ENCODE measurements at places on chromosomes 16 and 17.

DNA sequence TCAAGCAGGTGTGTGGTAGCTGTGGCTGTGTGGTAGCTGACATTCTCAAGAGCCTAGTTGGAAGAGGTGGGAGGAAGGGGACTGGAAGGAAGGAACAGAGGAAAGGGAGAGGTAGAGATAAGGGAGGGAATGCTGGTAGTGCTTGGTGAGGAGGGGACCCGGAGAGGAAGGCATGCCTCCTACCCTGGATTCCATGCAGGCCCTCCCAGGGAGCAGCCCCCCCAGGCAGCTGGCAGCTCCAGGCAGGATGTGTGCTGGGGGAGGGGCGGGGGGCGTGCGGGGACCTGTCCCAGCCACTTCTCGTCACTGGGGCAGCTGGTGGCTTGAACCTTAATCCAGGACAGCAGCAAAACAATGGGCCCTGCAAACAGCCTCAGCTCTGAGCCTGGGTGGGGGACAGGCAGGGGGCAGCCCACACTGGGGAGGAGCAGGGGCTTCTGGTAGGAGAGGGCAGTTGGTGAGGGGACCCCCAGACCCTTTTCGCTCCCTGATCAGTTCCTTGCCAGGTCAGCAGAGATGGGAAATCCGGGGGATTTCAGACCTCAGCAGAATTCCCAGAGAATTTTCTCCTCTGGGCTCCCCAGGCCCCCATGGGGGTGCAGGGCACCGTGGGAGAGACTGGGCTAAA is 27.1 kb downstream of the ARHGAP23 start:
- no peak for DNase-seq

GRCh38 chr17:2631211-2631610 is 37.8 kb downstream of the PAFAH1B1 start:
- DNase-seq, result no peak

DNA sequence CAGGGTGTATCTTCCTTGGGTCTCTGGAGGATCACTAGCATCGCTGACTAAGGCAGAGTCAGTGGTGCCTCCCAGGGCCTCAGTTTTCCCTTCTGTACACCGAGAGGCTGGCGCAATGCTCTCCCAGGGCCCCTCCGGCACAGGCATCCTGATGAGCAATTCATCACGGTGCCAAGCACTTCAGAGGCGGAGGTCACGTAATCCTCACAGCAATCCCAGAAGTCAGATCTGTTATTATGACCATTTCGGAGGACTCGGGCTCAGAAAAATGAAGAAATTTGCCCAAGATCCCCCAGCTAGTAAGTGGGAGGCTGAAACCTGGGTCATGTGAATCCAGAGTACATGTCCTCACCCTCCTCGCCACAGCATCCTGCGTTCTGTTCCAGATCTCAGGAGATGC is 46.5 kb downstream of the AIPL1 start:
- no peak for DNase-seq

DNA sequence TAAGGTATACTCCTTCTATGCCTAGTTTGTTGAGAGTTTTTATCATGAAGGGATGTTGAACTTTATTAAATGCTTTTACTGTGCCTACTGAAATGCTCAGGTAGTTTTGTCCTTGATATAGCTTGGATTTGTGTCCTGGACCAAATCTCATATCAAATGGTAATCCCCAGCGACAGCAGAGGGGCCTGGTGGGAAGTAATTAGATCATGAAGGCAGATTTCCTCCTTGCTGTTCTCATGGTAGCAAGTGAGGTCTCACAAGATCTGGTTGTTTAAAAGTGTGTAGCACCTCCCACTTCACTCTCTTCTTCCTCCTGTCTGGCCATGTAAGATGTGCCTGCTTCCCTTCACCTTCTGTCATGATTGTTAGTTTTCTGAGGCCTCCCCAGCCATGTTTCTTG is 78.2 kb downstream of the KIF2B start:
- no peak for DNase-seq

DNA sequence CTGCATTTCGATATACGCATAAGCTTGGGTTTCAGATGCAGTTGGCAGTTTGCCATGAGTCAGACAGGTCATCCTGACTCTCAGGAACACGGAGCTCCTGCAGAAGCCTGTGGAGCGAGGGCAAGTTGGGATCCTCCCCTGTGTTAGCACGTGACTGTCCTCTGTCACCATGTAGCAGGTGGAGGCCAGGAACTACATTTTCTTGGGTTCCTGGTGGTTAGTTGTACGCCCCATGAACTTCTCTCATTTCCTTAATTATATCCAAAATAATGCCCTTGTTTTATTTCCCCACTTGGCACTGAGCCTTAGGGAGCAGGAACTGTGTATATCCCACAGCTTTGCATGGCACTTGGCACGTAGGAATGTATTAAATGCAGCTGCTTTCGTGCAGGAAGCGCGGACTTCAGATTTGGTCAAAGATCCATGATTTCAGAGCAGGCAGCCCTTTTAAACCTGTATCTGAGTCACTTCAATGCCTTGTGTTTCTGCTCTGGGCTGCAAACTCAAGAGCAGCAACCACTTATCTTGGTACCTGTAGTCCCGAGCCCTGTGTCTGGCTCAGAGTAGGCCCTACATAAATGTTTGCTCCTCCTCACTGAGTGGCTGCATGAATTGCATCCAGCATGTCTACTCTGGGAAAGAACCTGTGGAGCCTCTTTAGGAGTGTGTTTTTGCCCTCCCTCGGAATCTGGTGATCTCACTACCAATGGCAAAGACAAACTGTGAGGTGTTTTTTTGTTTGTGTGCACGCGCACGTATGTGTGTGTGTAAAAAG is 428.4 kb downstream of the MAF start:
- no peak for DNase-seq

GRCh38 chr16:67892899-67893742 is at the start of gene PSKH1:
PSKH1 (plus strand) TSS chr16:67893254; CDS start chr16:67908750, 15,496 bp downstream.
- DNase-seq, result peak; percentile 93

DNA sequence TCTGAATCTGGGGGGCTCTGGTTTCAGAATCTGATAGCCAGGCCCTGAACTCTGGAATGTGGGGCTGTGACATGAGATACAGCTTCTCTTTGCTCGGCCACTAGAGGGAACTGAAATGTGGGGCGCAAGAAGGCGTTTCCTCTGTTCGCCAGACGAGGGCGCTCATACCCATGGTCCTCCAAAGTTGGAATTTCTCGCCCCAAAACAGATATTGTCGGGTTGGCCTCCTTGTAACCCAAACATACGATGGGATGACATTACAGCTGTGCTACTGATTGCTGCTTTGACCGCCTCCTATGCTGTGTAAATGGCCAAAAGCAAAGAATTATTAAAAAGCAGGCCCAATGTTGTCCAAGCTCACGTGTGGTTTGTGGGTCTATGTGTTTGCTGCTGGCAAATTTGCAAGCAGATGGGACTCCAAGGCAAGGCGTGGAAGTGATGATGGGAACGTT is 13.1 kb upstream of the MSI2 start:
- DNase-seq, result peak; percentile 53

- no peak for DNase-seq
These were observed 101.6 kb downstream of the CYTH1 start for GRCh38 chr17:78680436-78680835.

GRCh38 chr17:73592079-73592415 is 52.2 kb downstream of the SDK2 start:
- no peak for DNase-seq

- DNase-seq, result no peak
These were observed 12.1 kb upstream of the CBX8 start for GRCh38 chr17:79808763-79809529.

DNA sequence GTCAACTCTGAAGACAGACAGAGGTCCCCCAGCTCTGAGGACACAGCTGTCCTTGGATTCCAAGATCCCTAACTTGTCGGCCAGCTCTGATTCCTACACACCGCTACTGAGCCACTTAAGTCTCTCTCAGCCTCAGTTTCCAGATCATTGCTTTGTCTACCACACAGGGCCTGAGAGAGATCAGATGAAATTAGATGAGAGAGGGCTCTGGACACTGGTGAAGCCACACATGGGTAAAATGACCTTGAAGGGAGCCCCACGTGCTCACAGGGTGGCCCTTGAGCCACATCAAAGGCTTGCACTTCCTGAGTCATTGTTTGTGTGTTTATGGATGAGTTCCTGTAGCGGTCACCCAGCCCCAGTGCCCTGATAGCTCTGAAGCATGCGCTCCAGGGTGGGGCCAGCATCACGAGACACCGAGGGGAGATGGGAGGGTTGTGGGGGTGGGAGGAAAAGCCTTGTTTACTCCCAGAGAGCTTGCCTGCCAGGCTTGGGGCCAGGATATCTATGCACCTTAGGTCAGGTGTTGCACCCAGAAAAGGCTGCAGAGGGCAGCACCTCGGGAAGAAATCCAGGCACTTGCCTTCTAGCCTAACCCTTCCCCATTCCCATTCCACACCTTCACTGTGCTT is 32.7 kb upstream of the SLC6A2 start:
- DNase-seq, result no peak

- no peak for DNase-seq
These were observed 12.1 kb upstream of the CCL8 start for GRCh38 chr17:34307110-34307509.

GRCh38 chr17:76122431-76123190 is 18.4 kb downstream of the FOXJ1 start:
- DNase-seq, result no peak

DNA sequence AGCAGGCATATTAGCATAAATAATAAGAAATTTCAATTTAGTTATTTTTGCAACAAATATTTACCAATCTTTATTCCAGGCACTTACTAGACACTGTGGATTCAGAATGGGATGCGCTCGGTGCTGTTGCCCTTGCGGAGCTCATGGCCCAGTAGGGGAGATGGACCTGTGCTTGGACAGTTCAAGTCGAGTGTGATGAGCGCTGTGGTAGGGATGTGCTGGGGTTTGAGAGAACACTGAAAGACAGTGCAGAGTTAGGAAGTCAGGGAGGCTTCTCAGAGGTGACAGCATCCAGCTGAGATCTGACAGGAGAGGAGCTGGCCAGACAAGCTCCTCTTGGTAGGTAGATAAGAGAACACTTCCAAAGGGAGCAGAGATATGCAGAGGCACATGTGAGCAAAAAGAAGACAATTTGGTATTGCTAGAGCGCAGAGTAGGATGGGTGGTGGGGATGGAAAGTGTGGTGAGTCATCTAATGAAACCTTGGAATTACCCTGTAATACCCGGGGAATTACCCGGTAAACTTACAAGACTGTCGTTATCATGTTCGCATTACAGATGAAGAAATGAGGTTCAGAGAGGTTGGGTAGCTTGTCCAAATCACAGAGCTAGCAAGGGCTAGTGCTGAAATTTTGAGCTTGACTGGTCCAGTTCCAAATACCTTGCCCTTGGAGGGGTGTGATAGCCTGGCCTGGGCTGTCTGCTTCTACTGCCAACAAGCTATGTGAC is 298.1 kb upstream of the N4BP1 start:
- DNase-seq, result no peak

GRCh38 chr16:82638095-82638798 is 11.5 kb downstream of the CDH13 start:
- DNase-seq, result no peak

GRCh38 chr17:59416184-59416583 is 84.7 kb downstream of the YPEL2 start:
- no peak for DNase-seq

DNA sequence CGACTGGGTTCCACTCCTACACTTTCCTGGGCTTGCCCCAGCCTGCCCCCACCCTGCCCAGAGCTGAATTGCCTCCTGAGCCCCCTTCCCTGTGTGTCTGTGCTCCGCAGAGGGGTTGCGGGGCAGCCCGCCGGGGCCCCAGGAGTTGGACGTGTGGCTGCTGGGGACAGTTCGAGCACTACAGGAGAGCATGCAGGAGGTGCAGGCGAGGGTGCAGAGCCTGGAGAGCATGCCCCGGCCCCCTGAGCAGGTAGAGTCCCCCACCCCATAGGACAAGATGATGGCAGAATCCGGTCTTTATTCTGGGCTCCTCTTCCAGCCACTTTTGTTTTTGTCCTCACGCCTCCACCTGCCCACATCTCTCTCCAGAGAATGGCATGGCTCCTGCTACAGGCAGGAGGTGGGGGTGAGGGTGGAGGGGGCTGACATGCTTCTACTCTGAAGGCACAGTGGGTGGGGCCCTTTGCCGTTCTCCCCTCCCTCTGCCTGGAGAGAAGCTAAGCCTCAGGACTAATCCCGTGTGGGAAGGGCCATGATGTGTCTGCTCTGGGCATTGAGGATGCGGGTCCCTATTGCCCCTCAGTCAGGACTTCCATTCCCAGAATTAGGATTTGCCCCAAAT is 3.5 kb downstream of the ACBD4 start:
- no peak for DNase-seq

GRCh38 chr16:30395155-30395991 is at the start of gene ZNF48:
ZNF48 (plus strand) TSS chr16:30395420; CDS start chr16:30395795, 375 bp downstream.
- peak; percentile 84 for DNase-seq

DNA sequence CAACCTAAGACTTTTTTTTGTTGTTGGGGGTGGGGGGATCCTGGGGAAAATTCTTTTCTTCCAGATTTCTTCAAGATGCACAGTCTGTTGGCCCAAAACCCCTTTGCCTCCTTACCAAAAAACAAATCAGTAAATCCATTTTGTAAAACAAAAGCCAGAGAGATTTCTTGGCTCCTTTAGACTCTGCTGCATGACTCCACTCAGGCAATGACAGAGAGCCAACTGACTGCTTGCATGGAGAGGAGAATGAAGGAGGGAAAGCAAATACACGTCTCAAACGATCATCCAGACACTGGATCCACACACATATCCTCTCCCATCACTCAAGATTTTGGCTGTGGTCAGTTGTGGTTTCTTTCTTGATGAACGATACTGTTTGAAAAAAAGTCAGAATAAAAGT is 13.8 kb downstream of the COPRS start:
- no peak for DNase-seq

DNA sequence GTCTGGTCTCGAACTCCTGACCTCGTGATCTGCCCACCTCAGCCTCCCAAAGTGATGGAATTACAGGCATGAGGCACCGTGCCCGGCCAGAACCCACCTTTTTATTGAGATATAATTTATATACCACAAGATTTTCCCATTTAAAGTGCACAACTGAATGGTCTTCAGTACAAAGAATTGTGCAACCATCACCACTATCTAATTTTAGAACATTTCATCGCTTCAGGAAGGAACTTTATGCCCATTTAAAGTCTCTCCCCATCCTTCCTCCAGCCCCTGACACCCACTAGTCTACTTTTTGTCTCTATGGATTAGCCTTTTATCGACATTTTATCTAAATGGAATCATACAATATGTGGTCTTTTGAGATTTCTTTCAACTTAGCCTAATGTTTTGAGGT is 25.4 kb upstream of the HELZ start:
- no peak for DNase-seq

GRCh38 chr16:64532691-64533090 is 589.2 kb downstream of the CDH11 start:
- DNase-seq, result no peak
